Panc1 (cell line): ENCODE measurements at places on chromosomes 12 and 14.

DNA sequence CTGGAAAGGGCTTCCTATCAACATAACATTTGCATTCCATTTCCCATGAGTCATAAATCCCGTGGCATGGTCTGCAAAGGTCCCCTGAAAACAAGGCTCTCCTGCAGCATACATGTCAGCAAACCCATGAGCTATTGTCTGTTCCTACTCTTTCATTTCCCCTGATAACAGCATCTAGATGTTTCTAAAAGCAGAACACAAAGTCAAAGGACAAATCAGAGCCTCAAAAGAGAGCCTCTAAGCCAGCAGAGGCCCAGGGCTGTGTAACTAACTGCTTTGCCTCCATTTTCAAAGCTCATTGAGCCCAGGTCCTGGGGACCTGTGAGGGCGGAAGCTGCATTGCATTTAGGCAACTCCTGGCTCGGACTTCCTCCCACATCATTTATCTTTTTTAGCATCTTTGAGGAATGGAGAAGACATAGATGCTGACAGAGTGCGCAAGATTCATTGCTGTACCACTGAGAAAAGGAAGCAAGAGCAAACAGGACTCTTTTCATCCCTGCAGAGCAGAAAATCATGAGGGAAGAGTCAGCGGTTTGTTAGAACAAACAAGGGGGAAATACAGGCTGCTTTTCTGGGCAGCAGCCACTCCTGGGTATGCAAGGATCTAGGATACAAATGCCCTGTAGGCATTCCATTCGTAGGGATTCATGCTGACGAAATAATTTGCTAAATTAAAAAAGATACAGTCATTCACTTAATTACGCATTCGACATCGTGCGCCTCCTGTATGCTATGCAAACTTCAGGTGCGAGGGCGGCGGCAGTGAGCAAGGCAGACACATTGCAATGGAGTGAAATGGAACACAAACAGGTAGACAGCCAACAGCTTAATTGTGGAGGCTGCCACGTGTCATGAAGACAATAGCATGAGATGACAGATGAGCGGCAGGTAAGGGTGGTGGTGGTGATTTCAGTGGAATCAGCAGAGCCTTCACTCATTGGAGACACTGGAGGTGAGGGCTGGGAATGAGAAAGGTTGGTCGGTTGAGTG lies 131.0 kb downstream of the TMEM132D start:
- H3K4me1 ChIP-seq = no peaks in the 10 kb centered on the region
- no peak overlapping the region for H3K4me3 ChIP-seq
- no peak for DNase-seq
- H3K36me3 ChIP-seq = no peaks in the 10 kb centered on the region

DNA sequence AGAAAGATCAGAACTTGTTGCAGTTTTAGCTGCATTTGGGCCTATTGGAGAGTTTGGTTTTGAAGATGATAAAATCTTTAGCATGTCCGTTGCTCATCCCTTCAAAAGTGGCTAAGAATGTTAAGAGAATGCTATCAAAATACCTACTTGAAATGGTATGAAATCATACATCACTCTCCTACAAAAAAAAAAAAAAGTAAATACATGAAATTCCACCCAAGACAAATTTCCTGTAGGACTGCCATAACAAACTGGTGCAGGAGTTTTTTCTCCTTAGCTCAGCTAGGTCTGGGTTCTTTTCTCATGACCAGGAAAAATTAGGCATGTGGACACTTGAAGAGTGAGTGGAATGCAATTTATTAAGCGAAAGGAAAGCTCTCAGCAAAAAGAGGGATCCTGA lies 15.9 kb upstream of the FAR2 start:
- no peak overlapping the region for H3K27ac ChIP-seq
- no peak for DNase-seq
- no peak overlapping the region for H3K4me3 ChIP-seq
- no peaks in the 10 kb centered on the region for H3K27me3 ChIP-seq

DNA sequence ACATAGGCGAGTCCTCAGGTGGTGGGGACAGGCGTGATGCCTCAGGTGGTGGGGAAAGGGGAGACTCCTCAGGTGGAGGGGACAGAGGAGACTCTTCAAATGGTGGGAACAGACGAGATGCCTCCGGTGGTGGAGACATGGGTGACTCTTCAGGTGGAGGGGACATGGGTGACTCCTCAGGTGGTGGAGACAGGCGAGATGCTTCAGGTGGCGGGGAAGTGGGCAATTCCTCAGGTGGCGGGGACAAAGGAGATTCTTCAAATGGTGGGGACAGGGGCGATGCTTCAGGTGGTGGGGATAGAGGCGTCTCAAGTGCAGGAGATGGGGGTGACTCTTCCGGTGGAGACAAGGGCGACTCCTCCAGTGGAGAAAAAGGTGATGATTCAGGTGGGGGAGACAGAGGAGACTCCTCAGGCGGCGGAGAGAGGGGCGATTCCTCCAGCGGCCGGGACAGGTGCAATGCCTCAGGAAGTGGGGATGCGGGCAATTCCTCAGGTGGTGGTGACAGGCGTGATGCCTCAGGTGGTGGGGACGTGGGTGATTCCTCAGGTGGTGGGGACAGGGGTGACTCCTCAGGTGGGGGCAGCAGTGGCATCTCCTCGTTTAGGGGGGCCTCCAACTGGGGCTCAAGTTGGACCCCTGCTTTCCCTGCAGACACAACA lies 8.7 kb downstream of the KMT2D start:
- H3K36me3 ChIP-seq = peaks cover 37% of the 10 kb centered on the region
- H3K27ac ChIP-seq = no peak overlapping the region

- no peaks in the 10 kb centered on the region for H3K36me3 ChIP-seq
- H3K4me3 ChIP-seq = no peak overlapping the region
- no peak for DNase-seq
- no peaks in the 10 kb centered on the region for H3K4me1 ChIP-seq
- no peaks in the 10 kb centered on the region for H3K27me3 ChIP-seq
- H3K27ac ChIP-seq = no peak overlapping the region
These were observed 341.1 kb upstream of the FLRT2 start for GRCh38 chr14:85188836-85189235.

DNA sequence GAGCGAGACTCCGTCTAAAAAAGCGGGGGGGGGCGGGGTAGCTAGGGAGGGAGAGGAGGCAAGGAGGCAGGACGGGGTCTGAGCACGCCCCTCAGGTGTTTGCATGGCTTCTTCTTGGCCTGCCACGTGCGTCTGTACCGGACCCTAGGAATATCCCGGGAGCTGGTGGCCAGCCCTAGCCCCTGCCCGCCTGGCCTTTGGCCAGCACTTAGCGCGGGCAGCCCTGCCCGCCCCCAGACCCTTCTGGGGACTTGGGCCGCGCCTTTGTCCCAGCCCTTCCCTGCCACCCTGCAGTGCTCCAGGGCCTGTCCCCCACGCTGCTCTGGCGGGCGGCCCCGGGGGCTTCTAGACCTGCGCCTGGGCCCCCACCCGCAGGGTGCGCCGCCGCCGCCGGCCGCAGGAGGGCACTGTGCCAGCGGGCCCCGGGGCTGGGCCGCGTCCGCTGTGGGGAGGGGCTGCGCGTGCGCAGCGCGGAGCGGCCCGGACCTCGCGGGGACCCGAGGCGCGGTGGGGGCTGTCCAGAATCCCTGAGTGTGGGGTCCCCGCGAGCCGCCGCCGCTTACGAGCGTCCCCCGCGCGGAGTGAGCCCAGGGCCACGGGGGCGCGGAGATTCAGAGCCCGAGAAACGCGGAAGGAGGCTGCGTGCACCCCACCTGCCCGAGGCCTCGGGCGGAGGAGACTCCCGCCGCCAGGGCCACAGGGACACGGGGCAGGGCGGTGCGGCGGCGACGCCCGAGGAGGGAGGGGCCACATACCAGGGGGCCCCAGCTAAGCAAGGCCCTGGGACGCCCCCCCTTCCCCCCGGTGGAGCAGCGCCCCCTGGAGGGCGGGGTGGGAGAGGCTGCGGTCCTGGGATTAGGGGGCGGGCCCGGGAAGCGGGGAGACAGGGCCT lies 21.0 kb downstream of the SLC25A29 start:
- no peaks in the 10 kb centered on the region for H3K36me3 ChIP-seq
- H3K27ac ChIP-seq = peak overlapping the region; percentile 65
- peak overlapping the region; percentile 63 for H3K4me3 ChIP-seq
- peaks cover 42% of the 10 kb centered on the region for H3K4me1 ChIP-seq

- H3K27ac ChIP-seq = no peak overlapping the region
- H3K4me1 ChIP-seq = no peaks in the 10 kb centered on the region
- no peaks in the 10 kb centered on the region for H3K36me3 ChIP-seq
- no peak for DNase-seq
- H3K4me3 ChIP-seq = no peak overlapping the region
- H3K27me3 ChIP-seq = no peaks in the 10 kb centered on the region
These were observed 516.9 kb downstream of the SLC16A7 start for GRCh38 chr12:60112763-60113162.
